ENCODE measurements at places on chromosomes 16 and 17.

DNA sequence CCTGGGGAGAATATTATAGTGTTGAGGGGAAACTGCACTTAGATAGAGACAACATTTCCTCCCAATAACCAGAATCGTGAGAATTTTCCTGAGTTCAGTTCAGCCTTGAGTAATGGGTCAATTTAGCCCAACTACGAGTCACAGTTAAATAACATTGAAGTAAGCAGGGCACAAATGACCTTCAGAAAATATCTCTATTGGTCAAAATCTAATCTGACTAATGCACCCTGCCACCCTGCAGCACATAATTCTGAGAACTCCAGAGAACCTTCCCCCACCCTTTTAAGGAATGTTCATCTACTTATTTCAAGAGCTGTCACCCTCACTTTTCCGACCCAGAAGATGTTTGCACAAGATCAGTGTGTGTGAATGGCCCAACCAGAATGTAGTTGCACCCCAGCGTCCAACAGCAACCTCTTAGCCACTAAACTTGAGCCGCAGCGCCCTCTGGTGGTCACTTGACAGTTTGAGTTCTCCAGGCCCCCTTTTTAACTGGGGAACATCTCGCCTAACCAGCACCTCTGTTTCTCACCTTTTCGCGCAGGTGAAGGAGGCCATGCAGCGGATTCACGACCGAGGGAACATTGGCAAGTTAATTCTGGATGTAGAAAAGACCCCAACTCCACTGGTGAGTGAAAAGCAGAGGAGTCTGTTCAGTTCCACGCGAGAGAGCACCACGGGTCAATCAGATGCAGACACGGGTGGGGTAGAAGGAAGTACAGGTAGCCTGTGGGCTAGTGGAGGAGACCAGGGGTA lies 50.9 kb upstream of the CLEC3A start:
- DNase-seq, result peak; percentile 68

- peak; percentile 49 for DNase-seq
Measured at GRCh38 chr17:77846531-77847085, 111.9 kb upstream of the TNRC6C start.

DNA sequence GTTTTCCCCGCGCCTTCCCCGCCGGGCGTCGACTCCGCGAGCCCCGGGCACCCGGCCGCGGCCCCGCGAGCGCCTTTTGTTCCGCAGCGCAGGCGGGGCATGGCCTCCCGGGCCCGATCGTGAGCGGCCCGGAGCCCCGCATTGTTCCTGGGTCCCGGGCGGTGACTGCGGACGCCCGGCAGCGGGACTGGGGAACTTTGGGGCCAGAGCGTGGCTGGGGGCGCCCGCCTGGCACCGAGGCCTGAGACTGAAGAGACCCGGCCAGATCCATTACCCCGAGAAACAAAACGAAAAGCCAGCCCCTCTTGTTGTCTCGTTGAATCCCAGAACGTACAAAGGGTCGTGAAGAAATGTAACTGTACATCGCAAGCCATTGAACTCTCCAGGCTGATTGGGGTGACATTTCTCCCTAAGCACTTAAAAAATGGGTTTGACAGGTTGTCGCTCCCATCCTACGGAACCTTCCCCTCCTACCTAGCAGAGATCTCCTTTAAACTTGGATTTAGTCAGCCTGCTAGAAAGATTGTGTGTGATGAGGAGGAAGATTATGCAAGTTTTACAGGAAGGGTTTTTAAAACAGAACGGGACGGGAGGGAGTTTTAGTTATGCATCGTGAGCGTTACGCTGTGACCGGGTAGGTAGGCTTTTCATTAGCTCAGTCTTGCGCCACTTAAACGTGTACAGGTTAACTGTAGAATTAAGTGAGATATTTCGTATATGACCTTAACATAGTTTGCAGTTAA lies 825 bp downstream of the METTL9 start:
- peak; percentile 49 for DNase-seq

GRCh38 chr16:19853742-19854542 lies 30.7 kb downstream of the GPRC5B start:
- DNase-seq, result no peak
